ENCODE measurements at places on chromosomes 2 and 18. TPM values are rescaled to one million over a fixed set of nuclear protein-coding genes. Genes with fewer than 3 reads are reported as not detected.

Gene THAP4
- 74.7 TPM for polyA plus RNA-seq

DNA sequence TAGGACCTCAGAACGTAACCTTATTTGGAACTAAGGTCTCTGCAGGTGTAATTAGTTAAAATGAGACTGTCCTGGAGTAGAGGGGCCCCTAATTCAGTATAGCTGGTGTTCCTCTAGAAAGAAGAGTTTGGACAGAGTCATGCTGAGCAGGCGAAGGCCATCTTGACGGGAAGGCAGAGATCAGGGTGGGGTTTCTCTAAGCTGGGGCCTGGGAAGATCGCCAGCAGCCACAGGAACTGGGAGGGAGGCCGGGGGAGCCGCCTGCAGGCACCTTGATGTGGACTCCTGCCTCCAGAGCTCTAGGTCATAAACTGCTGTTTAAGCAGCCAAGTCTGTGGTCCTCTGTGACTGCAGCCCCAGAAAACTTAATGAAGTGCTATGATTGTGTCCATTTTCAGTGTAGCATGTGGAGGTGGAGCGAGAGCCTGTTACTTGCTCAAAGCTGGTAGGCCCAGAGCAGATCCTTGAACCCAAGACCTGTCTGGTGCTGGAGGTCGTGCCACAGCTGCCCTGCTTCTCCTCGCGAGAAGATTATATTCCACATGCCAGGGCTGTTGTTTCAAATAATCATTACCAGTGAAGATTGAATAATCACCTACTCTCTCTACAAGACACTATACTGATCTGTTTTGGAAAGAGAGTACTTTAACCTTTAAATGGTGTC is 105.7 kb downstream of the TPO start:
- DNase-seq: no peak

- DNase-seq: no peak
Measured at GRCh38 chr2:52414561-52415295, 1352.9 kb upstream of the CHAC2 start.

- DNase-seq: no peak
Measured at GRCh38 chr2:41084321-41084720, 632.4 kb upstream of the SLC8A1 start.

DNA sequence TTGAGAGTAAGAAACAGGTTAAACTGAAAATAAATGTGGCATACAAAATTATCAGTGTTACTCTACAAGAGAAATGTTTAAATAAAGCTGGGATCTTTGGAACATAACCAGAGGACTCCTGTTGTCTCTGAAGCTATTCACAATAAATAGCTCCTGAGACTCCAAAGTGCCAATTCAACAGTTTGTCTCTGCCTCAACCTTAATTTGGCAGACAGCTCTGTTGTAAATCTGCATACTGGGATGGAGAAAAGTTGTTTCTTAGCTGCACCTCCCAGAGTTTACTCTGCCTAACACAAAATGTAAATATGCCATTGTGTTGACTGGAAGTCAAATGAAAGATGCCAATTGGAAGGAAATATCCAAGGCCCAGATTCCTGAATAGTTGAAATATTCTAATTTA is 238.5 kb upstream of the EPHA4 start:
- DNase-seq: no peak

DNA sequence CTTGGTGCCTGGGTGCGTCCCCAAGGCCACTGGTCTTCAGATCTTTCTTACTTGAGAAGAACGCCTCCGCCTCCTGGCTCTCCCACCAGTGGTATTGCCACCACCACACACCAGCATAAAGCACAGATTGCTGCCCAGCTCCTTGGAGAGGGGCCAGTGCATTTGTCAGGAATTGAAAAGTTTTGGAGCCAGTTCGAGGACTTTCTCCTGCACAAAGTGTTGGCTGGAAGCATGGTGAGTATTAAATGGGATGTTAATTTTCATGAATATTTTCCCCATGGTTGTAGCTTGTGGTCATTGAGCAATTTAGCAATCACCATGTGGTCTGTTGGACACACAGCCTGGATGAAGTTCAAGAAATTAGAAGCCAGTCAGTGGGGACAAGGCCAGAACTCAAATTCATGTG is 684.6 kb upstream of the FANCL start:
- DNase-seq: no peak

Gene TMEM37
- 0.16 TPM for polyA plus RNA-seq

Gene DYNAP
- not detected for polyA plus RNA-seq

DNA sequence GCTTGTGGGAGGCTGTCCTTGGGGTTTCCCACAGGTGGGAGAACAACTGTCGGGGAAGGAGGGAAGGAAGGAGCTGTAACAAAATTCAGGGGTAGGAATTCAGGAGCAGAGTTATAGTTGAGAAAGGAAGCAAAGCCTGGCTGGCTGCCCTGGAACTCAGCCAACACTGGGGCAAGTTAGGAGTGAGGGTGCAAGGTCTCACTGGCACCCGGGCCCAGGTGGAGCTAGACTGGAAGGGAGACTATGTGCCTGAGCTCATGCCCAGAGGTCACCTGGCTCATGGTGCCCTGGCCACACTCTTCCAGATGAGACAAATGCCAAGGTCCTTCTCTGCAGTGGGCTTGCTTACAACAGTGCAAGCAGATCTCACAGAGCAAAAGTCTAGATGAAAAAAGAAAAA is 75.6 kb upstream of the ARHGAP28 start:
- DNase-seq: no peak

Gene ABCA12
- polyA plus RNA-seq: 0.35 TPM

DNA sequence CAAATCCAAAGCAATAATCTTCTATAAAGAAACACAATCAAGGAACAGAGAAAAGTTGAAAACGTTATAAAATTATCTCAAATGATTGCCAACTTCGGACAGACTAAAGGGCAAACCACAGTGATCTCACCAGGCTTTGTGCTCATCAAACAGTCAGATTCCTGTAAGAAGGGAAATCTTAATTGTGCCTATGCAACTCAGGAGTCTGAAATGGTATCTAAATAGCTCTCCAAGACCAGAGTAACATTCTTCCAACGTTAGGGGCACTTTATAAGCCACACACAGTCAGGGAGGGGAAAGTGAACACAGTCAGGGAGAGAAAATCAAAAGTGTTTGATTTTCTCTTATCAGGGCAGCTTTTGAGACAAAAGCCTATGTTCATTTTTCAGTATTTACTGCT is 29.4 kb downstream of the PLEKHM3 start:
- DNase-seq: no peak

DNA sequence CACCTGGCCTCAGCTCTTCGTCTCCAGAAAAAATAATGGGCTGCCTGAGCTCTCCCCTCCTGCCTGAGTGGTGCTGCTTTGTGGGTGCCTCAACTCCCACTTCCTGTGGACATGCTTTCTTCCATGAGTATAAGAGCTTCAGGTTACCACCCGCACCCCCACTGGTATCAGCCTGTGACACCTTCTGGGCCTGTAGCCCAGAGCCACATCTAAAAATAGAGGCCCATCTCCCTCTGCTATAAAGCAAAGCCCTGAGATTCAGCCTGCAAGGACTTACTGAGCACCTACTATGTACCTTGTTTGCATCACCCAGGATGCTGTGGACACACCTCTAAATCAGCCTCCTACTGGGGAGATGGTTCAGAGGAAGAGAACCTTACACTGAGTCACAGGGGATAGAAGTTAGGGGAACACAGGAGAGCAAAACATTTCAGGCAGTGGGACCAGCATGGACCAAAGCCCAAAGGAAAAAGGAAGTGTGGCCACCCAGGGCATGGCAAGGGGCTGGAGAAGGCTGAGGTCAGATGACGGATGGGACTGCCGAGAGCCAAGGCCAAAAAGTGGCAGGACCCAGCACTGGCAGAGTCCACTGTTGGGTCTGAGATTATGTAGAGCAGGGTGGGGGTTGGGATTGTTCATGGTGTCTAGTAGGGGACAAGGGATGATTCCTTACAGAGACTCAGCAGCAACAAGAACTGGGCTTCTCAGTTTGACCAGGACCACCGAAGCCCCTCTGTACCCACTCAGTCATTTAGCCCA is 123.7 kb upstream of the PPP1CB start:
- no peak for DNase-seq

Gene APOB
- polyA plus RNA-seq: not detected

Gene LHCGR
- not detected for polyA plus RNA-seq

Gene CNDP1
- polyA plus RNA-seq: not detected

Gene ACTG2
- 0.16 TPM for polyA plus RNA-seq

GRCh38 chr2:120243211-120243610 is 9.4 kb upstream of the RALB start:
- no peak for DNase-seq

DNA sequence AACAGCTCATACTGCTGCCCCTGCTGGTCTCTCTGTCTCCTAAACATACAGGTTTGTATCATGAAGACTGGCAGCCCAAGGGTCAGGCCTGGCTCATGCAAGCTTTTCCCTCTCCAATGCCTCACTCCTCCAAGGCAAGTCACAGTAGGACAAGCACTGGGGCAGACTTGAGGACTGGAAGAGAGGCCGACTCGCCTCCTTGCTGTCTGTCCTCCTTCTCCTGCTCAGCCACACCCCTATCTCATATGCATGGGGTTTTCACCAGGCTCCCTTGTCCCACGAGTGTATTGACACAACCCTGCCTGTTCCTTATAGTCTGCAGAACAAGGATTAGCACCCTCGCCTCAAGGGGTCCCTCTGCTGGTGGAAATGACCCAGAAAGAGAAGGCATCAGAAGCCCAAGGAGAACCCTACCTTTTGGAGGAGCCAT is 223.7 kb downstream of the SOX11 start:
- no peak for DNase-seq

DNA sequence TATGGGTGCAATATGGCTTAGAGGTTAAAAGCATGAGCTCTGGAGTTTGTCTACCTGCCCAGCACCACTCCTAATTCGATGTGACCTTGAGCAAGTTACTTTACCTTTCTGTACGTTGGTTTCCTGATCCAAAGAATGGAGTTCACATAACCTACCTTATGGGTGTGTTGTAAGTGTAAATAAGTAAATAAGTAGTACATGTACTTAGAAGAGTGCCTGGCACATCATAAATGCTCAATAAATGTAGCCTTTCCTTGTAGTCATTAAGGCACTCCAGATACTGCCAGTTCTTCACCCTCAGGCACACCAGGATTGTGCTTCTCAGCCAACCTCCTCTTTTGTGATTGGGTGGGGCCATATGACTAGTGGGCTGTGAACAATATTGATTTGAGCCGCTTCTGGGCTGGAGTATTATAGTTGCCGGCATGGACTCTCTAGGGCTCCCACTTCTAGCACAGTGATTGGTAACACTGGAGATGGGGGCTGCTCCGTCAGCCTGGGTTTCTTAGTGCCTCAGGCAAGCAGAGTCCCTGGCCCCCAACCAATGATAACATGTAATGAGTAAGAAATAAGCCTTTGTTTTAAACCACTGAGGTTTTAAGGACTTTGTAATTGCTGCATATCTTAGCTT is 101.7 kb upstream of the NOSTRIN start:
- no peak for DNase-seq

DNA sequence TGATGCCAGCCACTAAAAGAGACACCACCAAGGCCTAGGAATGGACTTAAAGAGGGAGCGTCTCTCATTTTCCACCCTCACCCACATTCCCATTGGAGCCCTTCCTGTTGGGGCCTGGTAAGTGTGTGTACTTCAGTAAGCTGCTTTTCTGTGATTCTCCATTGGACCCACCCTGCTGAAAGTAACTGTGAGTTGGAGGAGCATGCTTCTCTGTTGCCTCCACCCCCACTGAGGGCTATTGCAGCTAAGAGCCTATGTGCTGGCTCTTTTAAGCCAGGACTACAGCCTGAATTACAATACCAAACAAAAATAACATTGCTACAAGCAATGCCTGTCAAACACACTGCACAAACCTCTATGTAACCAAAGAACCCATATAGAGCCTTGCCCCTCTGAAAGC is 81.1 kb downstream of the TRABD2A start:
- DNase-seq: no peak

GRCh38 chr2:28300485-28301341 is 91.9 kb upstream of the FOSL2 start:
- no peak for DNase-seq

DNA sequence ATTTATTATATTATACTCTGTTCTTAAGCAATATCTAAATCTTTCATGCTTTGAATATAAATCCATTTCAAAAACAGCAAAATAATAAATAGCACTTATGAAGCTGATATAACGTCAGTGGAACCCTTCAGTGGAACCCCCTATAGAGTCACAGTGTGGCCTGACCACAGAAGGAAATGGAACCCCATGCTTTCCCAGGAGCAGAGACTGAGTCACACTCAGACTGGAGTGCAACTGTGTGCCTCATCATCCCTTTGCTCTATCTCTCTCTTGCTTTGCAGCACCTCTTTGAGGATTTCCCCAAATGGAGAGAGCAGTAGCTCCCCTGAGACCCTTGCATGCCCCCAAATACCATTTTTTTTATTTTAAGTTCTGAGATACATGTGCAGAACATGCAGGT is 13.1 kb downstream of the NXPH2 start:
- no peak for DNase-seq

Gene TYMS
- polyA plus RNA-seq: 75.9 TPM

- DNase-seq: peak; percentile 80
Measured at GRCh38 chr2:200944467-200945394, 18.7 kb downstream of the ORC2 start.

GRCh38 chr2:9346885-9347284 is 76.4 kb downstream of the ITGB1BP1 start:
- no peak for DNase-seq

Gene GKN1
- polyA plus RNA-seq: 0.18 TPM

DNA sequence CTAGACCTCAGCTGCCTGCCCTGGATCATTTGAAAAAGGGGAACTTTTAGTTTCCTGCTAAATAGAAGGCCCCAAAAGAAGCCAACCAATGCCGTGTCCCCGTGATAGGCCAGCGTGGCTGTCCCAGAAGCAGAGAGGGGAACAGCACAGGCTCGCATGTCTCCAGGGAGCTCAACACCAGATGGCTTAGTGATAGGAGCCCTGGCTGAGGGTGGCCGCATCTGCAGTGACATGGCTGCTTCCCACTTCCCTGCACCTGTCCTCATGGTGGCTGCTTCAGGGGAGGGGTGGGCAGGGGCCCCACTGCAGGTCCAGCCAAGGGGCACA is 79.6 kb downstream of the MBP start:
- no peak for DNase-seq

Gene SLC5A7
- polyA plus RNA-seq: not detected

Gene CD28
- polyA plus RNA-seq: not detected

Gene GPR39
- 8.0 TPM for polyA plus RNA-seq

Gene CPO
- not detected for polyA plus RNA-seq

Gene UGT1A5
- not detected for polyA plus RNA-seq

Data from foreskin keratinocyte (primary cell).